ENCODE measurements at places on chromosomes 1 and 21.

DNA sequence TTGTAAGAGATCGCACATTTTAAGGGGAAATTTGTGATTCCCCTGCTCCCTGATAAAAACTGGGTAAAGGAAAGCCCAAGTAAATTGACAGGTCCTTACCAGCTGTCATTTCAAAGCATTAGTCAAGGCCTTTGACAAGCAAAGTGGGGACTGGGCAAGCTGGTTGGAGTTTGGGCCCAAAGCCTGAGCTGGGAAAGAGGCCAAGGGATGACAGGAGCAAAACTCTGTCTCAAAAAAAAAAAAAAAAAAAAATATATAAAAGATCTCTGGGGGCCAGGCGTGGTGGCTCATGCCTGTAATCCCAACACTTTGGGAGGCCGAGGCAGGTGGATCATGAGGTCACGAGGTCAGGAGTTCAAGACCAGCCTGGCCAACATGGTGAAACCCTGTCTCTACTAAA, 36.9 kb downstream of the SLC2A1 start:
- DNase-seq = no peak

GRCh38 chr1:179318491-179318890, 24.9 kb downstream of the SOAT1 start:
- DNase-seq = no peak

- no peak for DNase-seq
Observed at GRCh38 chr1:204511366-204511765, 4.8 kb upstream of the MDM4 start.

GRCh38 chr1:203486618-203487370, 7.2 kb upstream of the OPTC start:
- DNase-seq = no peak

DNA sequence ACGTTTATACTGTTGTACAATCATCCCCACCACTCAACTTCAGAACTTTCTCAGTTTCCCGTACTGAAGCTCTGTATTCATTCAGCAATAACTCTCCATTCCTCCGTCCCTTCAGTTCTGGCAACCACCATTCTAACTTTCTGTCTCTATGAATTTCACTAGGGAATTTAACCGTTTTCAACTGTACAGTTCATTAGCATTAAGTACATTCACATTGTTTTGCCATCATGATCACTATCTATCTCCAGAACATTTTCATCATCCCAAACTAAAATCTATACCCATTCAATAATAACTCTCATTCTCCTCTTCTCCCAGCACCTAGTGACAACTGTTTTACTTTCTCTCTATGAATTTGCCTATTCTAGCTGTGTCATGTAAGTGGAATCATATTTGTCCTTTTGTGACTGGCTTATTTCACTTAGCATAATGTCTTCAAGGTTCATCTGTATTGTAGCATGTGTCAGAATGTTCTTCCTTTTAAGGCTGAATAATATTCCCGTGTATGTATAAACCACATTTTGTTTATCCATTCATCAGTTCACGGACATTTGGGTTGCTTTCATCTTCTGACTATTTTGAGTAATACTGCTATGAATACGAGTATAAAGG, 75.0 kb downstream of the CEP350 start:
- no peak for DNase-seq

DNA sequence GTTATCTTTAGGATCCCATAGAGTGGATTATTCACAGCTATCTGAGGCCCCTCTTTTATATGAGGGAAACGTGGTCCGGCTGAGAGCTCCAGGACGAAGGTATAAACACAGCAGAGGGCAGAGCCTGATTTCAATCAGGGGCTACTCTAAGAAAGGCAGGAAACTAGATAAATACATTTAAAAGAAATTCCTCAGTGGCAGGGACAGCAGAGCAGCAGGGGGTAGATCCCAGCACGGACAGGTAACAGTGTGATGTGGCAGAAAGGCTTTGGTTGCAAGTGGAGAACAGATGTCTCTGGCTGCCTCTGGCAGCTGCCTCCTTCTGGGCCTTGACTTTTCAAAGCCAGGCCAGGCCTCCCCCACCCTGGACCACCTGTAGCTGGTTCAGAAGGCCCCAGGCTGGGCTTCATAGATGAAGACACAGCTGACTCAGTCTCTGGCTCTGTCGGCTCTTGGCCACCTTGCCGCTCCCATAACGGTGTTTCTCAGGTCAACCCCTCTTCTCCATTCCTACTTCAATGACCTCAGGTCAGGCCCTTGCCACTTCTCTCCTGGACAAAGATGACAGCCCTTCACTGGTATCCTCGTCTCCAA, 43.8 kb downstream of the FAM78B start:
- DNase-seq = no peak

GRCh38 chr21:34938089-34938764, 110.9 kb downstream of the RUNX1 start:
- DNase-seq = no peak

- peak; percentile 53 for DNase-seq
Observed at GRCh38 chr1:186559601-186560116, 98.7 kb upstream of the PDC start.

- DNase-seq = no peak
Observed at GRCh38 chr1:225469051-225469450, 41.2 kb upstream of the LBR start.

- no peak for DNase-seq
Observed at GRCh38 chr21:45126204-45126626, 51.8 kb downstream of the ADARB1 start.

DNA sequence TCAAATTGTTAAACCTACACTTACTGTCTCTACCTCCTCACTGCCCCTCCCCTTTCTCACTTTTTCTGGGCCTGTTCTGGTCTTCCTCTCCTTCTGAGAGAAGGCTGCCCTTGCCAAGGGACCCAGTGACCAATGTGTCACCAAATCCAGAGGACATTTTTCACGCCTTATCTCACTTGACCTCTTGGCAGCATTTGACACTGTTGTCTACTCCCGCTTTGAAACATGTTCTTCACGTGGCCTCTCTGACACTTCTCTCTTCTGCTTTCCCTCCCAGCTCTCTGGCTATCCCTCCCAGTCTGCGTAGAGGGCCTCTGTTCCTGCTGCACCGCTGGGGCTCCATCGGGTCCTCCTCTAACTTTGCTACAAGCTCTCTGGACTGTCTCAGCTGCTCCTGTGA, 25.3 kb downstream of the KCNQ4 start:
- no peak for DNase-seq

DNA sequence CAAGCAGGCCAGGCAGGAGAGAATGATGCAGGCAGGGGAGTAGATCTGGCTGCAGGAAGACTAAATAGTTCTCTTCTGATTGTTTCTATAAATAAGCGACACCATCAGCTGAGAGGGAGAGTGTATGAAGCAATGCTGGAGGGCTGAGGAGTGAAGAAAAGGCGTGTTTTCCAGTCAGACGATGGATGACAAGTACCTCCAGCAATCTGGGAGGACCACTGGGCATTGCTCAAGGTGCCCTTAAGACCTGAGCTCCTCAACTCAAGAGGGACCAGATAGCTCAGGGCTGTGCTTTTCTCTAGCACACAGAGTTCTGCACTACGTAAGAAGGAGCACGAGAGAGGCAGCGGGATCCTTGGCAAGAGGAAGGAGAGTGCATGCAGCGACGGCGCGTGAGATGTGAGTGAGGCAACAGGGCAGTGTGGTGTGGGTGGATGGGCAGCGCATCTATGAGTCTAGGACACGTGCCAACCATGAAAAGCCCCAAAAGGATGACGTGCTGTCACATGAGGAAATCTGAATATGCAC, 36.0 kb downstream of the PABPC4 start:
- no peak for DNase-seq

DNA sequence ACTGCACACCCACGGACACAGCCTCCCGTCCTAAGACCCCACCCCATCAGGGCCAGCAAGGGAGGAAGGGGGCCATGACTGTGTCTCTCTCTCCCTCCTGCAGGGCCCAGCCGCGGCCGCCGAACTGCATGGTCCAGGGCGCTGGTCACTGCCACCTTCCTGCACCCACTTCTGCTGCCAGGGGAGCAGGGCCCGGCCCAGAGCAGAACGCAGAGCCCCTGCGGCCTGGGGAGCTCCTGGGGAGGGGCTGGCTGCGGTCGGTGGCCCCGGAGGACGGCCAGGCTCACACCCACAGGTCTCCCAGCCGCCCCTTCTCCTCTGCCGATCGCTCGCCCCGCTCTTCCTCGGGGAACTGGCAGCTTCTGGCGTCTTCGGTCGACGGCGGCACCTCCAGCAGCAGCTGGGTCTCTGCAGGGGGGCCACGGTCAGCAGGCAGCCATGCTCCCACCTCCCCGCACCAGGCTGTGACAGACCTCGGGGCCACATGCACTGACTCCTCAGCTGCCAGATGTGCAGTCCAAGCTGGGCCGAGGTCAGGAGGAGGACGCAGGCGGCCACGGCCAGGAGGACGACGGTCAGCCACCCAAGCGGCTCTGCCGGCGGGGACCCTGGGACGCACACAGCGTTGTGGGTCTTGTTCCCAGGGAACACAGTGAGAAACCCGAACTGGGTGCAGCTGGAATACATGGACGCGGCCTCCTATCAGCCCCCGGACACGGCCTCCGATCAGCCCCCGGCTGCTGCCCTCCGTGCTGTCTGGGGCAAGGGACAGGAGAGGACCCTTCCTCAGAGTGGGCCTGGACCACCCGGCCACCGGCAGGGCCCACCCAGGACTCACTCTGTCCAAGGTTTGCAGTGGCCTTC, 2.6 kb downstream of the TNFRSF18 start:
- DNase-seq = no peak

DNA sequence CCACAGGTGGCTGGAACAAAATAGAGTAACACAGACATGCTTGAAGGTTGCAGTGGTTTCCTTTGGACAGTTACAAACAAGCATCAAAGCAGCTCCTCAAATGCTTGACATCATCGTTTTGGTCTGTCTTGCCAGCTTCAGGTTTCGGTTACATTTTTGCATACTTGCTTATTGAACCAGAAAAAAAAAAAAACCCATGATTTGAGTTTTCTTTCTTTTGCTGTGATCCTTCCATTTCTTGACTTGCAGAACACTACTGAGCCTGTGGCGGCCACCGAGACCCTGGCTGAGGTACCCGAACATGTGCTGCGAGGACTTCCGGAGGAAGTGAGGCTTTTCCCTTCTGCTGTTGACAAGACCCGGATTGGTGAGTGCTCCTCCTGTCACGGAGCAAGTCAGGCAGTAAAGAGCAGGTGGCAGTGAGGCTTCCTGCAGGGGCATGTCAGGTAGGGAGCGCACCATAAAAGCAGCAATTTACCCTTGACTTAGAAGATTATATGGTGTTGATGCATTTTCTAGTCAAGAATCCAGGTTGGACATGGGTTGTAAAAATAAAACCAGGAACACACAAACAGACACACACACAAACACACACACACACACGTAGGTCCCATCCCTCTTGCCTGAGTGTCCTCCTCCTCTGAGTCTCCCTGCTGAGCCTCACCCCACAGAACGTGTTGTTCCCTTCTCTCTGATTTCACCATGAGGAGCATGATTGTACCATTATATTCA, 30.9 kb downstream of the PRDM2 start:
- no peak for DNase-seq

DNA sequence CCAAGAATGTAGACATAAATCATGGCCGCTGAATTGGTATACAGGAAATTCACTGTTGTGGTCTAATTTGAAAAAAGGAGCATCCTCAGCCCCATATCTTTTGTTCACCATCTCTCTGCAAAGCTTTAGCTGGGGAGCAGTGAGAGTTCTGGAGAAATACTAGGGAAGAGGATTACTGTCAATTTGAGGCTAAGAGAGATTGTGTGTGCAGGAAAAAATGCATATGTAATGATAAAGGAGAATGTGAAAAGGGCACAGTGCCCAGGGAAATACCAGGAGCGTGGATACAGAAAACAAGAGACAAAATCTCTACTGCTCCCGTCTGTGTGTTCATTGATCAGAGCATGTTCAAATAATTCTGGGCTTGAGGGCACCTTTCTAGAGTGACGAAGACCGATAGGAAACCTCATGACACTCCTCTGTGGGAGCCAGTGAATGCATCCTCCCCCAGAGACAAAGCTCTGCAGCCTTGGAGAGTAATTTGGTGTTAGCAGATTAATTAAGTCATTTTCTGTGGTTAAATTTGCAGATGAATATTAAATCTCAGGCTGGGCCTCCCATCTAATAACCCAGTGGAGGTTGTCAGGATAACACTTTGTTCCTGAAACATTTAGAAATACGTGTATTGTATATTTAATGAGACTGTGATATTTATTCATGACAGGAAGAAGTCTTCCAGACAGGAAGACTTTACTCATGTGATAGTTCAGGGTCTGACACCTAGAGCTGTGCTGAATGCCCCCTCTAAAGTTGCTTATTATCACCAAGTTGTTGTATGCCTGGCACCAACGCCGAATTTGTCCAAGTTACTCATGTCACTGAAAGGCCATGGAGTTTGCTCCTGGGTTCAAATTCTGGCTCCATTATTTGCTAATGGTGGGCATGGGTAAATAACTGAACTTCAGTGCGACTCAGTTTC, 287.3 kb upstream of the SGIP1 start:
- no peak for DNase-seq

- no peak for DNase-seq
Observed at GRCh38 chr1:81209461-81209860, 591.3 kb upstream of the ADGRL2 start.

DNA sequence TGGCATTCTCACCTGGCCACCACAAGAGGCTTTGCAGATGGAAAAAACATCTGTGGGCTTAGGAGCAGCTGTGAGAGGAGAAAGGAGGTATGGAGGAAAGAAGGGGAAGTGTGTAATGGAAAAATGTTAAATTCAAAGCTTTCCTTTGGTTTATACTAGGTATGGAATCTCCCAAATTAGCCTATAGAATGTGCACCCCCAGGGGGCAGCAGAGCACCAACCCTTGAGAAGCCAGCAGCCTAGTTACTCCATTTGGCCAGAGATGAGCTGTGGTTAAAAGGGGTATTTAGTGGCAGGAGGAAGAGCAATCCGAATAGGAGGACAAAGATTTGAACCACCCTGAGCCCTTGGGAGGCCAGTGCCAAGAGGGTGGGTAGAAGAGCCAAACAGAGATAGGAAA, 97.5 kb upstream of the CTTNBP2NL start:
- DNase-seq = peak; percentile 8

DNA sequence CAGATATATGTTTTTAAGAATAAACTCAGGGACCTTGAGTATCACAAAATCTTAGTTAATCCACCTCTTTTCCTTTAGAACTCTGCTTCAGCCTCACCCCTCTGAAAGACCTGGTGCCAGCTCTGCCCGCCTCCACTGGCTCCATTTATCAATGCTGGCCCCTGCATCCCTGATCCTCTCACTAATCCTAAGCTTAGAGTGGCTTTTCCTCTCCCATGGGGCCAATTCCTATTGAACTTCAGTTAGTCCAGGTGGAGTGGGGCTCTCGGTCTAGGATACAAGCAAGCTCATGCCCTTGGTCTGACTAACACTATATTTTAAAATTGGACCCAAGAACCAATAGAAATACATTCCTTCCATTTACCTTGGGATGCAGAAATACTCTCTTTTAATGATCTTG, 87.0 kb downstream of the RGS7 start:
- DNase-seq = no peak

DNA sequence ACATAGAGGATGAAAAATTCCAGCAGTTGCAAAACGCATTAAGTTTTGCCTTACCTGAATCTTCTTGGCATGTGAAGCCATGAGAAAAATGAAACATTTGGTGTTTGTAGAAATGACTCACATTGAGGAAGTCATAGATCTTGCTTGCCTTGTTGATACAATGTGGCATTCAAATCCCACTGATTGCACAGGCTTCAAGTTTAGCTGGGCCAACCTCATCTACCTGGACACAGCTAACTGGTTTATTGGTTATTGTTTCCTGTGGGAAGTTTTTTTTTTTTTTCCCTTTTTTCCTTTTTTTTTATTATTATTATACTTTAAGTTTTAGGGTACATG, 168.9 kb upstream of the C21orf91 start:
- no peak for DNase-seq
